ENCODE measurements at places on chromosomes 7 and 10. TPM values are rescaled to one million over a fixed set of nuclear protein-coding genes. Genes with fewer than 3 reads are reported as not detected.

DNA sequence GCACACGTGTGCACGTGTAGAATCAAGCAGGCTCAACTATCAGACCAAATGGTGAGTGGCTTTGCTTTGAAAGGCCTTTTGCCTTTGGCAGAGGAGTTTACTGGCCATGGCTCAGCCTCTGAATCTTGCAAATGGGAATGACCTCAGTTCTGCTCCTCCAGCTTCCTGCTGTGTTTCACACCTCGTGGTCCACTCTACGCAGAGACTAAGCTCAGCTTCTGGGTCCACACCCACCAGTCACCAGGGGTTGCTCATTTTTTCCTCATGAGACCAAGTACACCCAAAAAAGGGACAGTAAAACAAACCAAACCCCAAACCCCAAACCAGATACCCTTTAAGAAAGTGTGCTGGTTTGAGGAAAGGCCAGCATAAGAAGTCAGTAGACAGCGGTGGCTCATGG lies 236.4 kb downstream of the DNAJB6 start:
- no peak for DNase-seq

- no peak for DNase-seq
Measured at GRCh38 chr7:147062897-147063296, 946.3 kb downstream of the CNTNAP2 start.

GRCh38 chr7:89926701-89927100 lies 227.6 kb upstream of the STEAP1 start:
- no peak for DNase-seq

GRCh38 chr7:86477343-86477935 lies 166.3 kb upstream of the GRM3 start:
- no peak for DNase-seq

STX1A gene
- 9.3 TPM for total RNA-seq

SYCE1 gene
- not detected for total RNA-seq

TWIST1 gene
- not detected for total RNA-seq
